CD4-positive, alpha-beta T cell treated with Interleukin-1 beta for 1 hour (primary cell): ENCODE measurements at places on chromosomes 1 and 21.
A peak's percentile ranks its signal among the peaks of the same experiment; 100 is the strongest.

- no peak for DNase-seq
These were observed 207.4 kb downstream of the PDE4B start for GRCh38 chr1:66000033-66000637.

GRCh38 chr1:215375381-215375780 lies 191.7 kb upstream of the KCTD3 start:
- DNase-seq = no peak

DNA sequence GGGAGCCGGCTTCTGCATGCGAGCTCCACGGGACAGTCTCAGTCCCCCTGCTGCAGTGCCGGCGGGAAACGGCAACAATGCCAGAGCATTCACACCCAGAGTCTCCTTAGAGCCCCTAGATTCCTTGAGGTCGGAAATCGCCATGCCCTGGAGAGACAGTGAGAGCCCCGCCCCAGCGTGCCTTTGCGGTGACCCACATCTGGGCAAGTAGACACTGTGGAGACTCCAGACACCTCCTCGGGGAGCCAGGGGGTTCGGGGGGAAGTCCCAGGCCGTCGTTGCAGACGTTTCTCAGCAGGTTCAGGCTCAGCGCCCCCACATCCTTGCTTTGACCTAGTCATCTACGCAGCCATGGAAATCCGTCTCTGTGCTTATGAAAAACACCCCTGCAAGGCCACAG lies 81.3 kb upstream of the ARHGEF16 start:
- no peak for DNase-seq

DNA sequence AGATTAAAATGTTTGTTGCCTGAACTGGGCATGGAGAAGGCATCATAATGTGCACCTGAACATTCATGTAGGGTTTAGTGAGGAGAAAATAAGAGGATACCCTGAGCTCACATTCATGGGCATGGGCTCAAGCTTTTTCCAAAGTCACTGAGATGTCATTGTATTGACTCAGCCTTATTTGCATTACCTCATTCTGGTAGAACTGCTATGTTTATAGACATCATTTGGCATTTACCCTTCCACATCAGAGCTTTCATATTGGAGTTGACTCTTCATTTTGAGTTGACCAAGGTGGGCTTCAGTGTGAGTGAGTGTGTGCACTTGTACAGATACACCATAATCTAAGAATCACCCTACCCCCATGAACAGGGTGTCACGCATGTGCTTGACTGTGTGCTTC lies 143.2 kb downstream of the PBX1 start:
- no peak for DNase-seq

GRCh38 chr1:49906365-49906764 lies 117.4 kb downstream of the AGBL4 start:
- DNase-seq = no peak

- DNase-seq = no peak
These were observed 86.6 kb downstream of the OMA1 start for GRCh38 chr1:58459911-58460310.

DNA sequence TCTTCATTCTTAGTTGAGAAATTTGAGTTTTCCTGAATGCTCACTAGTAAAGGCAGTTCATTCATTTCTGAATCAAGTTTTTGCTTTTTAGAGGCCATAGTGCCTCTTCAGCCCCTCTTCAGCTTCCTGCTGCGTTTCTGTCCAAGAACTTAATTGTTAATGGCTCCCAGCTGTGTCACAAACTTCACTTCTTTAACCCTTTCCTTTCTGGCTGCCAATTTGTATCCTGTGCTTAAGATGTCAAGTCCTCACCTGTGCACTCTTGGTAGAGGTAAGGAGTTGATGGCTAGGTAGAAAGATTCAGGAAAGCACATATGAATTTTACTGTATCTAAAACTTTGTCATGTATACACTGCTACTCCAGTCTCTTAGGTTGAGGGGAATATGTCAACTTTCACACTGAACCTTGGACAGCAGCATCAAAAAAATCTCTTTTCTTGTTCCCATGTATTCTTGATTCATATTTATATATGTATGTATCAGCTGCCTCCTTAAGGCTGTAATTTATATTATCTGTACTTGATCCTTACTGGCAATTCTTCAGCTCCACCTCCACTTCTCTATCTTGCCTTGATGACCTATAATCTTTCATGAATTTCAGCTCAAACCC lies 612.8 kb downstream of the LMO4 start:
- no peak for DNase-seq

GRCh38 chr1:66503841-66504470 lies 30.0 kb upstream of the SGIP1 start:
- DNase-seq = peak; percentile 11

- no peak for DNase-seq
These were observed 14.1 kb downstream of the VN1R5 start for GRCh38 chr1:247270003-247270402.

DNA sequence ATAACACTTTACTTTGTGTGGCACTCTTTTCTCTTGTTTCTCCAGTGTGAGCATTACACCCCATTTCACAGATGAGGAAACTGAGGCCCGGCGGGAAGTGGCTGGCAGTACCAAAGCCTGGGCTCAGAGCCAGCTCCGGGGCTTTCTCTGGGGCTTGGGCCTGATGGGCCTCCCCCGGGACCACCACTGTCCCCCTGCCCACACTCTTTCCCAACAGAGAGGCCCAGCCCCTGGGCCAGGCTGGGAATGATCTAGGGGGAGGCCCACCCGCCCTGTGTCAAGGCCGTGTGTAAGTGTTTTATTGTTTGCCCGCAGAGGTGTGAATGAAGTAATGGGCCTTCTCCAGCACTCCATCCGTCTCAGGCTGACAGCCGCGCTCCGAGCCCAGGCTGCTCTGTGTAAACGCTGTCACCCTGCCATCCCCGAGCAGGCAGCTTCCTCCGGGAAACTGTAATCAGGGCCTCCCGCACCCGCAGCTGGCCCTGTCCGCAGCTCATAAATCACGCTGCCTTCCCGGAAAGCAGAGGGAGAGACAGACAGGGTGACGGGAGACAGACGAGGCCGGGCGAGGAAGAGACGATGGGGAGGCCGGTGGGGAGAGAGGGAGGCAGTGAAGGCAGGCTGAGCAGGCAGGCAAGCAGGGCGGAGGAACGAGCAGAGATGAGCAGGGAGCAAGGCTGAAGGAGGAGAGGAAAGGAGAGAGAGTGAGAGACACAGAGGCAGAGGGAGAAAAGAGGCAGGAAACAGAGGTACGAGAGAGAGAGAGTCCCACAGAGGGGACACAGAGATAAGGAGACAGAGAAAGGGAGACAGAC lies 109.7 kb upstream of the ZBTB40 start:
- no peak for DNase-seq

- peak; percentile 56 for DNase-seq
These were observed at the start of gene TMEM240 for GRCh38 chr1:1540090-1540817. Gene TMEM240, minus strand, starts transcription at chr1:1540624. Its CDS starts 278 bp downstream, at chr1:1540346.

DNA sequence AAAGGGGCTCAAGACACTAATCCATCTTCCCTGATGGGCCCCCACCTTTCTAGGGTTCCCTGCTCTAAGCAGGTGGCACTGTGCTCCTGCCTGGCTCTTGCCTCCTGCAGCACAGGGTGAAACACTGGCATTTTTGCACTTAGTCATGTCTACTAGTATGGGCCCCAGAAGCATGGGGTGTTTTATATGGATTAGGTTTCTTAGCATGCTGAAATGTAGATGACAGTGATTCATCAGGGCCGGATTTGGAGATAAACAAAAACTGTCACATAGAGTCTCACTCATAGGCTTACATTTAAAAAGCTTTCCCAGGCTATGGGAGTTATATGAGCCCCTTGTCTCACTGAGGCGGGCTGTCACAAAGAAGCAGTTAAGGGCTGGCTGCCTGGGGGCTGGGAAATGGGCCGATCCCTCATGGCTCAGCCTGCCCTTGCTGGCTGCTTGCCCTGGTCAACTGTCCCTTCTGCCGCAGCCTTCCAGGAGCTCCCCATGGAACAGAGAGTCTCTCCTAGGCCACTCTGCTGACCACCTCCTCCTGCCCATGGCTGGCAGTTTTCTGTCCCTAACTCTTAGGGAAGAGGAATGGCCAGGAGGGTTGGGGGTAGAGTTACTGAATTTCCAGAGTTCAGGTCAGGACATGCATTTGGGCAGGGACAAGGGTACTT lies 6.5 kb downstream of the GALNT2 start:
- DNase-seq = no peak

- no peak for DNase-seq
These were observed 204.0 kb downstream of the PLPP3 start for GRCh38 chr1:56375326-56375804.

GRCh38 chr1:213564215-213564659 lies 423.5 kb upstream of the PROX1 start:
- no peak for DNase-seq

GRCh38 chr1:62897788-62898187 lies 113.9 kb downstream of the ATG4C start:
- no peak for DNase-seq

GRCh38 chr1:67839826-67840225 lies 6.6 kb upstream of the GNG12 start:
- DNase-seq = no peak

GRCh38 chr1:245580651-245581050 lies 425.9 kb downstream of the KIF26B start:
- DNase-seq = no peak

DNA sequence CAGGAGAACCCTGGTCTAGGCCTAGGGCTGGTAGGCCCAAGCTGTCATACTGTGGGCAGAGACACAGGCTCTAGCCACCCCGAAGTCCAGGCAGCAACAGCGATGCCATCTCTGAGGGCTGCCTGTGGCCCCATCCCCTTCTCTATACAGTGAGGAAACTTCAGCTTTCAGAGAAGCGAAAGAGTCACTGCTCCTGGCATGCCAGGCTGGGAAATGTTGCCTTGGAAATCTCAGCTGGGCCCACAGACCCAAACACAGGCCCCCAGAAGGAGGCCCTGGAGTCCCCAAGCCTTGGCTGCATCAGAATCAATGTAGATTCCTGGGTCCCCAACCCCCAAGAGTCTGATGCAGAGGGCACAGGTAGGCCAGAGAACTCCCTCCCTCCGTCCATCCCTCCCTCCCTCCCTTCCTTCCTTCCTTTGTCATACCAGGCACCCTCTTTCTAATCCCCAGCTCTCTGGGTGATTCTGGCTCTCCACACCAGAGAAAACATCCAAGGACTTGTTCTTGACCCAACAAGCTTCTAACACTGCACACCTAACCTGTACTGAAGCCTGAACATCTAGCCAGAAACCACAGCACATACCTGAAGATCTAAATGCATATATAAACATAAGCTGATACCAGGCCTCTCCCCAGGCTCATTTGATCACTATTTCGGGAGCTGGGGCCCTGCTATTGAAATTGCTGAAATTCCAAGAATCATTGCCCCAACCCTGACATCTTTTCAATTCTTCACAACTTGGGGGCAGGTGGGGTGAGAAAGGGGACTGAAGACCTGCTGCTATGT lies 143.2 kb upstream of the EDN2 start:
- no peak for DNase-seq

DNA sequence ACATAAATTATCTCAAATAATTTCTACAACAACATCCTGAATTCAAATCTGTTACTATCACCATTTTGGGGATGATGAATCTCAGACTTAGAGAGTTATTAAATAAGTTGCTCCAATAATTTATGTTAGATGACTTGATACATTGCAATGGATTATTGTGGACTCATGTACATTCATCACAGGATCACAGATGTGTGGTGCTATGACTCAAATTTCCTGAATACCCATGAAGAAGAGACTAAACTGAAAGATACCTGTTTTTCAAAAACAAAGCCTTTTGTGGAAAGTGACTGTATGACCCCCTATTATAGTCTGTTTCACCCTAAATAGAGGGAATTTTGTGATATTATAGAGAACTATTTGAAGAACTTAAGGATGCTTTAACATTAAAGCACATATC lies 315.0 kb downstream of the PLA2G4A start:
- no peak for DNase-seq

DNA sequence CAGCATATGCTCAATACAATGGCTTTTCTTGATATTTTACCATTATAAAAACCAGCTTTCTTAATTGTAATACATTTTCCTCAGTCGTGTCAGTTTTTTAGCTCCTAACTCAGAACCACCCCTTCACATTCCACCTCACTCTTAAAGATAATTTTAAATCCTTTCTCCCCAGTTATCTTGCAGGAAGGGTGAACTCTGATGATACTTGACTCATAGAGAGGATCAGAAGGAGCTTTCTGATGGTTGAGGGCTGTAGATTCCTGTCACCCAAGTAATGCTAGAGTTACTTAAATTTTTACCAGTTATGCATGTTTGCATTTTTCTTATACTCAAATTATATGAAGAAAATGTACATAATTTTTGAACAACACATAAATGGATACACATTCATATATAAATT lies 233.7 kb downstream of the NCAM2 start:
- DNase-seq = no peak

DNA sequence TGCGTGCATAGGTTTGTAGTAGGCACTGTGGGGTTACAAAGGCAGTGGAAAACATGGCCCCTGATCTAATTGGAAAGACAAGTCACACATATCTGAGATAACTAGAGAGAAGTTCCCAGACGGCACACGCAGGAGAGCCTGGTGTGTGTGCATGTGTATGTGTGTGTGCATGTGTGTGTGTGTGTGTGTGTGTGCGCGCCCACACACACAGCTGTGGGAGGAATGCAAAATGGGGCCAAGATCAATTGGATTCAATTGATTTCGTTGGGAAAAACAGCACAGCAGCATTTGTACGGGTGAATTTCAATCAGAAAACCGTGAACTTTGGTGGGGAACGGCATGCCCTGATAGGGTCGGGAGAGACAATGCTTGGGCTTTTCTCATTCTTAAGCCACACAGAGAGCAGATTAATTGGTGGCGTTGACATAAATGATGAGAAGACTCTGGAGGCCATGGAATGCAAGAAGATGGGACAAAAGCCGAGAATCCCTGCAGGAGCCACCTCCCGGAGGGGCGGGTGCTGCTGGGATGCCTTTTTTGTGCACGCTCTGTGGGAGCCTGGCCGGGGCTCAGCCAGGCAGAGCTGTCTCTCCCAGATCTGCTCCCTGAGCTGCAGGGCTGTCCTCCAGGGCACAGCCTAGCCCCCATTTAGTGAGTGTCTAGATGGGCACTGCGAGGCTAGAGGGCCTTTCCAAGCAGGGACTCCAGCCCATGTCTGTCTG lies 322.0 kb downstream of the CAMTA1 start:
- DNase-seq = no peak
